ENCODE measurements at places on chromosomes 5 and 9.

GRCh38 chr5:66608501-66608900 is 12.3 kb downstream of the MAST4 start:
- DNase-seq = no peak

- no peak for DNase-seq
Measured at GRCh38 chr5:72596956-72597355, 89.7 kb upstream of the ZNF366 start.

- DNase-seq = no peak
Measured at GRCh38 chr5:5965132-5965531, 413.2 kb downstream of the MED10 start.

- no peak for DNase-seq
Measured at GRCh38 chr5:140312067-140312790, 9.3 kb upstream of the PFDN1 start.

DNA sequence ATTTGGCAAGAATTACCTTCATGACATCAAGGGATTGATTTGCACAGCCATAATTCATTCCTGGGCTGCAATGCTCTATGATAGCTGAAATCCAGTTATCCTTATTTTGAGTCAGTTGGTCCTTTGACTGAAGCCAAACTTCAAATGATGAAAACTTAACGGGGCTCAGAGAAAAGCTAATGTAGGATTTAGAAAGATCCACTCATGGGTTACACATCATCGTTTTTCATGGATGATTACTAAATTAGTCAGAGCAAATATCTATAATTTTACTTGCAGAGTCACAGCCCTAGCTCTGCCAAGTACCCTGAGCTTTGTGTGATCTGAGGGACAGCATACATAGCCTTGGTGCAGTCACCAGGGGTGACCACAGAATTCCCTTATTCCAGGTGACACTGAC is 27.3 kb upstream of the MUSK start:
- no peak for DNase-seq

DNA sequence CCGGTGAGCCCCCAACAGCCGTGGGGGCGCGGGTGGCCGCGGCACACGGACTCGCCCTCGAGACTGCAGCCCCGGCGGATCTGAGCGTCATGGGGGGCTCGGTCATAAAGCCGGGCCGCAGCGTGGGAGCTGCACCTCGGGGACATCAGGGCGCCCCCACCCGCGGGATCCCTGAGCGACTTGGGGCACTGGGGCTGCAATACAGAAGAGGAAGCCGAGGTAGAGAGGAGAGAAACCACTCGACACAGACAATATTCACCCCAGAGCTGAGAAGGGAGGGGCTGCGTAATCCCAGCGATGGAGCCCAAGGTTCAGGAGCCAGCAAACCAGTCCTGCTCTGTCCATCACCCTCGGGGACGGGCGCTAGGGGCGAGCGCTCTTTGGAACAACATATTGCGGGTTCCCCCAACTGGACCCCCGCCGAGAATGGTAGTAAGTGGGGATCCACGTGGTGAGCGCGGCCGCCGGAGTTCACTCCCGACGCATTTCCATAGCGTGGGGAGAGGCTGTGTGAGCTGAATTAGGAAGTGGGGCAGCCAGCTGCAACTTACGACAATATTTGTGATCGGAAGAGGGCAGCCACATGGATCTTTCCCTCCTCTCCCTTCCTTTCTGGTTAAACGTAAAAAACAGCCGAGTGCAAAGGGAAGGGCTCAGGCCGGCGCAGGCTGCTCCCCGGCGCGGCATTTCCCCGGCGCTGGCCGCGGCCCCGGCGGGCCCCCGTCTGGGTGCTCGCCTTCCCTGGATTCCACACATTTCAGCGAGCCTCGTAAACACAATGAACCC is 9.9 kb downstream of the PTCH1 start:
- DNase-seq = no peak

DNA sequence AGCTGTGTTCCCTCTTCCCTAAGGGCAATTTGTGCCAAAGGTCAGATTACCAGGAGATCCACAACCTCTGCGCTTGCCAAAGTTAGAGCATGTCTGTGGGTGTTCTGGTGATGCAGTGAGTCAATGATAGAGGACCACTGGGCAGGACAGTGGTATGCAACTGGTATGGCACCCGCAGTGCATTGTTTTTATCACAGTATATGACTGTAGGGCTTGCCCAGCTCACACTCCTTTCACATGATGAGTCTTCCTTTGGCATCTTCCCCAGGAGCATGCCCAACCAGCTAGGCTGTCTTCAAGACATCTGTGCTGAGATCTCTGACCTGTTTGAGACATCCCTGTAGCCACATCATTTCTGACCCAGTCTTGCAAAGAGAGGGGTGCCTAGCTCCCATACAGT is 1650.0 kb upstream of the CDH6 start:
- DNase-seq = no peak

- DNase-seq = no peak
Measured at GRCh38 chr5:55104946-55105701, 2.7 kb downstream of the GZMA start.

DNA sequence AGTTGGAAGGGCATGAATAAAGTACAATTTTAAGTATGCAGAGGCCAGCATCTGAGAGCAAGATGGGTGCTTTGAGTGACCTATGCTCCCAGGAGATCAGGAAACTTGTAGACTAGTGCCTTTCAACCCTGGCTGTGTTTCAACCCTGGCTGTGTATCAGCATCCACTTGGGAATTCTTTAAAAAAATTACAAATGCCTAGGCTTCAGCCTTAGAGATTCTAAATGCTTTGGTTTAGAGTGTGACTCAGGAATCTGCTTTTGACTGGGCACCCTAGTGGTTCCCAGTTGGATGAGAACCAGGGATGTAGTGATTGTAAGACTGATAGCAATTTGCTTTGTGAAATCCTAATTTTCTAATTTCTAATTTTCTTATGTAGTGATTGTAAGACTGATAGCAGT is 65.6 kb downstream of the RALGPS1 start:
- no peak for DNase-seq

- DNase-seq = no peak
Measured at GRCh38 chr5:2015124-2015848, 132.6 kb upstream of the IRX4 start.

GRCh38 chr9:36893911-36894310 is 140.2 kb downstream of the PAX5 start:
- no peak for DNase-seq

DNA sequence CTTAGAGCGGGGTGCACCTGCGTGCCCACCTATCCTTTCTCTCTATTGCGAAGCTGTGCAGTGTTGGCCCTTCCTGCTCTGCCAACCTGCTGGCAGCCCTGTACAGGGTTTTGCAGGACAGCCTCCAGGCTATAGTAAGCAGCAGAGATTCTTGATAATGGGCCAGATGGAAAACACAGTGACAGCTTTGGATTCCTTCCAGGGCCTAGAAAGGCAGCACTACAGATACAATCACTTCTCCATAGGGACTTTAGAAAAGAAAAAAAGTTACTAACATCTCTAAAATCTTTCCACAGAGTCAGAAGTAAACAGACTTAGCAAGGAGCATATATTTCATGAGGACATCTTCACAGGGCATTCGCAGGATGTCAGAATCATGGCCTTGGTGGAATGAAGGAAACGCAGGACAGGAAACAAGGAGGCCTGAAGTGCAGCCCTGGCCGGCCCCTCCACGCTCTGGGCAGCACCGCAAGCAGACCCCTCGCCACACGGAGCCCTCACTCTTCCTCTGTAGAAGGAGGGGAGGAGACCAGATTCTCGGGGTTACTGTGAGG is 172.1 kb upstream of the GAS1 start:
- no peak for DNase-seq

GRCh38 chr9:114048533-114049415 is 29.3 kb downstream of the AMBP start:
- DNase-seq = no peak

GRCh38 chr9:130428086-130428665 is 16.6 kb upstream of the ASS1 start:
- no peak for DNase-seq

- DNase-seq = no peak
Measured at GRCh38 chr9:28563291-28563934, 990.1 kb upstream of the C9orf72 start.

DNA sequence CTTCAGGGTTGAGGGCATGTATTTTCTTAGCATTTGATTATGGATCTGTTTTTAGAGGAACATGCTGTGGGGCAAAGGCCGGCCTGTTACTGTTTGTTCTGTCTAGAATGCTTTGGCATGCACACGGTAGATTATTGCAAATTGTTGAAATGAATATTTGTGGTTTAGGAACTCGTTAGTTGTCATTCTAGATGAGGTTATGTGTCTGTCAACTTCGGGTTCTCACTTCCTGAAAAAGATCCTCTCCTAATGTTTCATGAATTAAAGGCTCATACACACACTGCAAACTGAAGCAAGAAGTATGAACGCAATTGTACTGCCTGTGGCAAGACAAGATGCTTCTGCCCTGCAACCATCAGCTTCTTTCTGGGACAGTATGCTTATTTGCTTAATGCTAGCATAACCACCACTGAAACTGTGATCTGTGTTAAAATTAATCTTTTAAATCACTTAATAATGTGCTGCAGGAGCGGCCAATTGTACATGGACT is 99.6 kb downstream of the BASP1 start:
- DNase-seq = no peak

DNA sequence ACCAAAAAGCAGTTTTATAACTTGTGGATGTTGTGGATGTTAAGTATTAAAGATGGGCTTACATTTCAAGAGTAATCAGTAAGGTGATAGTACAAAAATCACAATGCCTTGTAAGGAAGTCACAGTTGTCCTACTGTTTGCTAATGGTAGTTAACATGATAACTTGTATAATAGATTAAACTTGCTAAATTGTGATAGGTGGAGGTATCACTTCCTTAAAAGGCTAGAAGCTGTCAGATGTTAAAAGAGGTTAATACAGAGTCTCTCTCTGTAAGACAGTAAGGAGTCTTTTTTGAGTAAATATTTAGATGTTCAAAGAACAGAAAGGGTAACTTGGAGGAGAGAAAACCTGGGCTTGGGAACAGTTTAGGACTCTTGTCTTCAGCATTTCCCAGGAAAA is 14.2 kb upstream of the MACIR start:
- no peak for DNase-seq

DNA sequence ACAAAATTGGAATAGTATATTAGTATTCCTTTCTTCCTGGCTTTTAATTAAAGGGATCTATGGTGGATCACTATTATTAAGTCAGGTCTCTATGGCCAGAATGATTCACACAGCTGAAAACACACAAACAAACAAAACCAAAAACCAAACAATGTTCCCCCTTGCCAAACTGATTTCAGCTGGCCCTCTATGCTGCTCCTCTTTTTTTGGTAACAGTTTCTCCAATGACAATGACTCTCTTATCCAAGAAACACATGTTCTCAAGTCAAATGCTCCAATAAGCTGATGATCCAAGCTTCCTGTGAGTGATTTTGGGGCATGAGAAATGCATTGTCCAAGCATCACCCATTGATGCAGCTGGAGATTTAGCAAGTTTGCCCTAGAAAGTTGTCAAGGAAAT is 193.4 kb upstream of the TUT7 start:
- no peak for DNase-seq

DNA sequence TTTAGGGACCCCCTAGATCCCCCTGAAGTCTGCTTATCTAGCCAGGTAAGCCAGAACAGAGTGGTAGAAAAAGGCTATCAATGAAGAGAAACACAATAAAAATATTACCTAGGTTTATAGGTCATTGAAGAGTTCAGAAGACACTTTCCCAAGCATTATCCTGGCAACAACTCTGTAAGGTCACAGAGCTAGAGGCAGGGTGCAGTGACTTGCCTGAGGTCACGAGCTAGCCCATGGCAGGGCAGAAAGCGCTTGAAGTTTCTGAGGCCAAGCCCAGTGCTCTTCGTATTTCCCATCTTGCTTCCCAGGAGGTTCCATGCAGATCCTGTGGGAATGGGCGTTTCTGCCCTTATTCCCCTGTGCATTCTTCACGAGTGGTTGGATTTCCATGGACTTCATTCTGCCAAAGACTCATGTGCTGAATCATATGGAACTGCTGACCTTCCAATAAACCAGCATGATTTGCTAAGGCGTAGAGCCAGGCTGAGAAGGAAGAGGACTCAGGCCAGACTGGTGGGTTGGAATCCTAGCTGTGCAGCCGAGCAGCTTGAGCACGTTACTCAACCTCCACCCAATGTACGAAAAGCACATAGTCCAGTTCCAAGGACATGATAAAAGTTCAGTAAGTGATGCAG is 22.1 kb downstream of the TRMO start:
- no peak for DNase-seq

GRCh38 chr5:54930736-54931135 is 54.7 kb downstream of the ESM1 start:
- DNase-seq = no peak

- no peak for DNase-seq
Measured at GRCh38 chr5:68021227-68021626, 194.3 kb upstream of the PIK3R1 start.
